Activated CD4-positive, alpha-beta T cell treated with anti-CD3 and anti-CD28 coated beads, Interleukin-2, amount 10 ng/mL, durations not matched to agents 7 days and 5 days (primary cell): ENCODE measurements at places on chromosomes 3 and 15.

DNA sequence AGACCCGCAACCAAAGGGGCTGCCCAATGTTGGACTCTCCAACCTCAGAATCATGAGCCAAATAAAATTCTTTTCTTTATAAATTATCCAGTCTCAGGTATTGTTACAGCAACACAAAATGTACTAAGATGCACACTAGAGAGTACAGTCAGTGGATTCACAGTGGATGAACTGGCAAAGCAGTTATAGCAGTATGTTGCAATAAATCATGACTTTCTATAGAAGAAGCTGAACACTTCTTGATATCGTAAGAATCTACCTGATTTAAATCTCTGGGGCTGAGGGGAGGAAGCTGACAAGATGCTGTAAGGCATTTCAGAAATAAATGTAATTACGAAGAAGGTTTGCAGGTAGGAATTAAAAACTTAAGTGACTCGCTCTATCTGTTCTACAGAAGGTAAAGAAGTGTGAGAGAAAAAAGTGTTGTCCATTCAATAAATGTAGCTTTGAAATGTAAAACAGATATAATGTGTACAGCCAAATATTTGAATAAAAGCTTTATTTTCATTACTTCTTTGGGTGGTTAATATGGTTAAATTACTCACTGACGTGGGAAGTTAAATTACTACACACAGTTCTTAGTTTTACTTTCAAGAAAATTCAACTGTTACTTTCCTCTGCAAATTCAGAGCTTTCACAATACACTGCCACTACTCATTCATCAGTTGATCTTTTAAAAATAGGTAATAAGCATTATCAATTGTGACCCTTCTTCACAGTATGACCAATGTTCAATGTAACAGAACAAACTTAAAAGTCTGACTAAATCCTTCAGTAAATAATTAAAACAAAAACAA, 439.1 kb downstream of the SHQ1 start:
- DNase-seq: no peak

DNA sequence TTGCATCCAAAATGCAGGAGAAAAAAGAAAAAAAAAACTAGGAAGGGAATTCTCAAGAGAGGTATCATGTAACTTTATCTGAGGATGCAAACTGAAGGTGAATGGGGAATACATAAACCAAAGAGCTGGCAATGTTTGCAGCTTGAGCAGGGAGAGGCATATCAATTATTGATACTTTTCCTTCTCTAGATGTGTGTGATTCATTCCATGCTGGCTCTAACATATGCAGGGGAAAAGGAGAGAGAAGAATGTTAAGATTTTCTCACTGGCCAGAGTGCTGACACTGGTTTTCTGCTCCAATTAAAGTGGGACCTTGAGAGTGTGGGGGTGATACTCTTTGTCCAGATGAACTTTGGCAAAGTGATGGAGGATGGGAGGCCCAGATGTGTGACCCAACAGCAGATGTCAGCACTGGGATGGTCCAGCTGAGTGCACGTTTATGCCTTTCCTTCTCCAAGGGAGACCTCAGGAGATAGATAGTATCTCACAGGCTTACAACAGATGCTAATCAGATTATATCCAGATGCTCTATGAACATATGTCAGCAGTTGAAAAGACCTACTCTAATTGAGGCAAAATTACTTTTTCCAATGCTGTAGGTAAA, 50.0 kb upstream of the PSMD6 start:
- no peak for DNase-seq

- no peak for DNase-seq
Observed at GRCh38 chr15:65409036-65409631, 13.6 kb downstream of the IGDCC4 start.

DNA sequence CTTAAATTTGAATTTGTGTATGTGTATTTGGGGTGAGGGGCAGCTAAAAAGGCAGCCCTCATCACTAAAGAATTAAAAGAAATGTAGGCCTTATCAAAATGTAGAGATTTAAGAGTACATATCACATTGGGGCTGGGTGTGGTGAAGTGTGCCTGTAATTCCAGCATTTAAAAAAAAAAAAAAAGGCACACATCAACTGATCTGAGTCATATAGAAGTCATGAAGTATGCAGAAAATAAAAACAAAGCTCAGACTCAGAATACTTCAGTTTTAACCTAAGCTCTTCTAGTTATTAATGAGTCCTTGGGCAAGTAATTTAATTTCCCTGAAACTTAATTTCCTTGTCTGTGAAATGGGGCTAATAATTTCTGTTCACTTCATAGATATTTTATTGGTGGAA, 31.6 kb downstream of the SLC24A1 start:
- DNase-seq: no peak

GRCh38 chr3:127394031-127394430, 106.2 kb upstream of the PRR20G start:
- DNase-seq: no peak

GRCh38 chr15:42151736-42152135, 4.7 kb downstream of the PLA2G4F start:
- no peak for DNase-seq
